Renal pelvis (tissue), 12 donors: ENCODE measurements at places on chromosomes 11 and 22. TPM values are rescaled to one million over a fixed set of nuclear protein-coding genes. Genes with fewer than 3 reads are reported as not detected.

SCGB1C1 gene
- polyA plus RNA-seq = 1.5 TPM

OR56A1 gene
- polyA plus RNA-seq = not detected

LDHAL6A gene
- polyA plus RNA-seq = 0.67 TPM

POLR2L gene
- 132 TPM for polyA plus RNA-seq

OR51E2 gene
- 0.84 TPM for polyA plus RNA-seq

DNA sequence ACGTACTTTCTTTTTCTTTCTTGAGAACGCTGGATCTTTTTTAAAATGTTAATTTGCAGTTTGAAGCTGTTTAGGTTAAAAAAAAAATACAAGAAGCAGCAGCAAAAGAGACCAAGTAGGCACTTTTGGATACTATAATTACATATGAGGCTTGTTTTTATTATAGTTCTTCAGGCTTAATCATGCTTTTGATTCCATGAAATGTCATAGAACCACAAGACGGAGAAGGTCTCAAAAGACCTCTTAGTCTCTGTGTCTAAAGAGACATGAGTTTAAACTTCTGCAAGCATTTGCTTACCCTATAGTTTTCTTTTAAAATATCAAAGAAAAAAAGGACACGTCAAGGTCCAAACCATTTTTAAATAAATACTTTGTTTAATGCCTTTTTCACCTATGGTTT is 18.8 kb upstream of the MMP20 start:
- no peak for DNase-seq

DNA sequence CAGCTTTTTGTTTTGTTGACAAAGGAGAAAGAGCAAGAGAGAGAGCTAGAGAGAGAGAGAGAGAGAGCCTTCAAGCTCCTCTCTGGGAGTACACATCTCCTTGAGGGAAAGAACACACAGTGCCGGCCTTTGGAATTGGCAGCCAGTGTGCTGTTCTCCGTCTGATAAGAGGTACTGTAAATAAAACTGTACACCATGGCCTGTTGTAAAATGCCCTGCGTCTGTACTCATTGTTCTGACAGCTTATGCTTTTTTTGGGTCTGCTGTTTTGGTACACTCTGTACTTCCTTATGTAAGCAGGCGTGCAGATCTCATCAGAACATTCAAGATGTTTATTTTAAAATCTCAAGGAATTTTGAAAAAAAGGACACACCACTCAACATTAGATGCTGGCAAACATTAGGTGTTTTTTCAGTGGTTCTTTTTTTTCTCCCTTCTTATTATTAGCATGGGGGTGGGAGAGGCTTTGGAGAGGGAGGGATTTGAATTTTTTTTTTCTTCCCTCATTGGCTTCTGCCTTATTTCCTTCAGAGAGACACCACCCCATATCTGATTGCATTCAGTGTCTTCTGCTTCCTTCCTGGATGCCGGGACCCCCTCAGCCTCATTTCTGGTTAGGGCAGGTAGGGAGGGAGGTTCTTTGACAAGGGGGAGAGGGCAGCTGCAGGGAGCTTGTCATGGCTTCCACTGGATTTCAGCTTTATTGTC is 116.8 kb upstream of the NNMT start:
- DNase-seq = no peak

DNA sequence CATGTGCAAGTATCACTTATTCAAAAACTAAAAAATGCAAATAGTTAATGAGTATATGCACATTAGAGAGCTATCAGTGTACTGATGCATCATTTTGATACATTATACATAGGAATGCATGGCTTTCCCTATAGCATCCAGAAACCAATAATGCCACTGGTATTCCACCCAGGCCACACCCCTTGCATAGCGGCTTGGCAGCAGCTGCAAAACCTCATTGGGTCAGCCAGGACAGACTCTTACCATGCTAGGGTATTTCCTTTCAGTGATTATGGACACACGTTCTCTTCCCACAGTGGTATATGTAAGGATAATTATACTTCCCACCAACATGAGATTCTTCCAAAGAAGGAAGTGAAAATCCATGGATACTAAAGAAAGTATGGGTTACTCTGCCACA is 145.9 kb upstream of the PITPNB start:
- no peak for DNase-seq

GRCh38 chr22:34986523-34986922 is 79.4 kb upstream of the ISX start:
- no peak for DNase-seq

DNA sequence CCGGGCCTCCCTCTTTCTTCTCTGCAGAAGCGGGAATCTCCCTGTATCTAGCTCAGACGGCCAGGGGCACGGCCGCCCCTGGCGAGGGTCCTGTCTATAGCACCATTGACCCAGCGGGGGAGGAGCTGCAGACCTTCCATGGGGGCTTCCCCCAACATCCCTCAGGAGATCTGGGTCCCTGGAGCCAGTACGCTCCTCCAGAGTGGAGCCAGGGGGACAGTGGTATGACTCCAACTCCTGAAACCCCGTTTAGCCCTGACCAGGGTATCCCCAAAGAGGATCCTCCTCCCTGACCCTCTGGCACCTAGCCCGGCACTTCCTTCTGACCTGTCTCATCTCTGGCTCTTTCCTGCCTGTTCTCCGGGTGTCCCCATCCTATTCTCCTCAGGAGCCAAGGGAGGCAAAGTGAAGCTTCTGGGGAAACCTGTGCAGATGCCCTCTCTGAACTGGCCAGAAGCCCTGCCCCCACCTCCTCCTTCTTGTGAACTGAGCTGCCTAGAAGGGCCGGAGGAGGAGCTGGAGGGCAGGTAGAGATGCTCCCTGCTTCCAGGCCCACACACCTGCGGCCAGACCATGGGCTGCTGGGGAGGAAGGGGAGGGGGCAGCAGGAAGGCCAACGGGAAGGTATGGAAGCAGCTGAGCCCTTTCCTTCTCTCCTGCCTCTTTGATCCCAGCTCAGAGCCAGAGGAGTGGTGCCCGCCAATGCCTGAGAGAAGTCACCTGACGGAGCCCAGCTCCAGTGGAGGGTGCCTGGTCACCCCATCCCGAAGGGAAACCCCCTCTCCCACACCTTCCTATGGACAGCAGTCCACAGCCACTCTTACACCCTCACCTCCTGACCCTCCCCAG is 12.9 kb downstream of the ROBO3 start:
- DNase-seq = no peak

- no peak for DNase-seq
These were observed 40.5 kb downstream of the MTMR2 start for GRCh38 chr11:95883381-95883780.
